ENCODE measurements at places on chromosomes 11 and 22.
A peak's percentile ranks its signal among the peaks of the same experiment; 100 is the strongest.

DNA sequence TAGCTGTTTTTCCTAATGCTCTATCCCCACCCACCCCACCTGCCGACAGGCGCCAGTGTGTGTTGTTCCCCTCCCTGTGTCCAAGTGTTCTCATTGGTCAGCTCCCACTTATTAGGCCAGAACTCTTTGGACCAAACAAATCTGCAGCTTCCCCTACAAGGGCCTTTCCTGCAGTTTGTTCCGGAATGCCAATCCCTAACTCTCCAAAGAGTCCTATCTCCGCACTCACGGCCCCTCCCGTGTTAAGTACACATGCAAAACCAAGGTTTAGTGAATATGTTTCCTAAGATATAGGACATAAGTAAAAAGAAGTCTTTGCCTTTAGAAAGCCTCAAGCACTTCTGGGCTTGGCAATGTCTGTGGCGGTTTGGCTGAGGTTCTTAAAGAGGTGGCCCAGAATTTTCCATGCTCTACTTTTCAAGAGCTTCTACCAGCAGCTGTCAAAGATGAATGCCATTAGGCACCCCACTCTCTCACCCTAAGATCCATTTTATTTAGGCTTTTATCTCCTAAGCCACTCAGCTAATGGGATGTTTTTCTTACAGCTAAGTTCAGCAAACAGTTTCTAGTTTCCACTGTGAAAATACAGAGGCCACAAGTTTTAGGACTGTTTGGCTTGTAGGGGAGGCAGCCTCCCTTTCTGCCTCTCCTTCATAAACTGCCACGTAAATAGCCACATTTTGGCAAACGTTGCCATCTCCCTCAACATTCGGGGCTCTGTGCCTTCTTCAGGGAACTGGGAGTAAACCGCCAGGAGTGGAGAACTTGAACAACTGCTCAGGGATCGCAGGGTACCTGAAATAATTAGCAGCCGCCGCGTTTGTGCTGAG lies 1.6 kb downstream of the CD59 start:
- DNase-seq: peak; percentile 17

GRCh38 chr11:111000400-111001080 lies 245.0 kb upstream of the POU2AF2 start:
- no peak for DNase-seq

GRCh38 chr11:113091481-113091780 lies 130.2 kb downstream of the NCAM1 start:
- DNase-seq: no peak

DNA sequence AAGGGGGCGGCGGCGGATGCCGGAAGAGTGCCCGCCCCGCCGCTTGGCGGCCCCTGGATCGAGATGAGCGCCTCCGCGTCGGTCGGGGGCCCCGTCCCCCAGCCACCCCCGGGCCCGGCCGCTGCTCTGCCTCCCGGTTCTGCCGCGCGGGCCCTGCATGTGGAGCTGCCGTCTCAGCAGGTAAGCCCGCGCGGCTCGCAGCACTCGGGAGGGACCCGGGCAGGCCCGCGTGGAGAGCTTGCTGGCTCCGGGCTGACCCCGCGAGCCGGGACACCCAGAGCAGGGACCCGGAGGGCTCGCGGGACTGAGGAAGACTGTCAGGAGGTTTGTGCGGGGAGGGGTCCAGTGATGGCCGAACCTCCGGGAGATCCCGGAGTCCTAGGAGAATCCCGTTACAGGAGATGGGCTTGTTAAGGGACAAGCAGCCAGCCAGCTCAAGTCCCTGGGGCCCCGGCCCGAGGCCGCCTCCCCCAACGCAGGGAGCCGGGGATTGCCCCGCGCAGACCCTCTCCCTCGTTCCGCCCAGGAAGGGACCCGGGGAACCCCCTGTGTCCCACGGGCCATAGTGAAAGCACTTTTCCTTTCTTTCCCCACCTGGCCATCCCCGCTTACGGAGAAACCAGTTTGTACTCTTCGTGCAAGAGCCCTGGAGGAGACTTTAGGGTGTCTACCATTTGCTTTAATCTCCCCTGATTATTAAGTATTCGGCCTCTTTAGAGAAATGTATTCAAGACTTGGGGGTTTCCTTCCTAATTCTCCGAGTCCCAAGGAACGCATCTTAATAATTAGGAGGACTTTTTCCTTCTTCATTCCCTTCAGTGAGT lies 547 bp downstream of the UVRAG start:
- no peak for DNase-seq

- DNase-seq: no peak
Measured at GRCh38 chr11:122618927-122619326, 36.6 kb upstream of the UBASH3B start.

GRCh38 chr11:112525844-112526590 lies 265.4 kb upstream of the PLET1 start:
- no peak for DNase-seq

DNA sequence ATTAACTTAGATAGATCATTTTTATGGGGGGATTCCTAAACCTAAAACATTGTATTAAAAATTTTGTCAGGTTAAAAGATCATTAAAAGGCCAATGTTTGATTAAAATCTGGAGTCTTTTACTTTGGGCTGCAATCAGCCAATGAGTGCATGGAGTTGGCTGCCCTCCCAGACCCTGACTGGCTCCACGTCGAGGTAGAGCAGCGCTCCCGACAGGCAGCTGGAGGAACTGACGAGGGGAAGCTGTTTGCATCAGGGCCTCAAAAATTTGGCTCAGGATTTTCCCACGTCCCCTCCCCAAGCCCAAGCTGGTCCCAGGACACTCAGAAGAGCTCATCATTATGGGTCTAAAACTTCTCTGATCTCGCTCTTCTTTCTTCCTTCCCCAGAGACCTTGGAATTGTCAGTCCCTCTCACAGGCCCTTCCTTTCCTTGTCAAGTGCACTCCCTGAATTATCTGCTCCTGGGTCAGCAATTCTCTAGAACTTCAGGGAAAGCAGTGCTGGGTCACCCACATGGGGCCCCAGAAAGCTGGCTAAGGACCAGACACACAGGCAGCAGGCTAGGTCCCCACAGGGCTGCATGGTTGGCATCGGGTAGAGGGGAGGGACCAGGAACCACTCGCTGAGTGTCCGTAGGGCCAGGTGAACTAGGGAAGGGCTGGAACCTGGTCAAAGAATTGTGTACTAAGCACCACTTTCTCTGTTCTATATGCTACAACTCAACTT lies 119.6 kb upstream of the IGLL5 start:
- no peak for DNase-seq

DNA sequence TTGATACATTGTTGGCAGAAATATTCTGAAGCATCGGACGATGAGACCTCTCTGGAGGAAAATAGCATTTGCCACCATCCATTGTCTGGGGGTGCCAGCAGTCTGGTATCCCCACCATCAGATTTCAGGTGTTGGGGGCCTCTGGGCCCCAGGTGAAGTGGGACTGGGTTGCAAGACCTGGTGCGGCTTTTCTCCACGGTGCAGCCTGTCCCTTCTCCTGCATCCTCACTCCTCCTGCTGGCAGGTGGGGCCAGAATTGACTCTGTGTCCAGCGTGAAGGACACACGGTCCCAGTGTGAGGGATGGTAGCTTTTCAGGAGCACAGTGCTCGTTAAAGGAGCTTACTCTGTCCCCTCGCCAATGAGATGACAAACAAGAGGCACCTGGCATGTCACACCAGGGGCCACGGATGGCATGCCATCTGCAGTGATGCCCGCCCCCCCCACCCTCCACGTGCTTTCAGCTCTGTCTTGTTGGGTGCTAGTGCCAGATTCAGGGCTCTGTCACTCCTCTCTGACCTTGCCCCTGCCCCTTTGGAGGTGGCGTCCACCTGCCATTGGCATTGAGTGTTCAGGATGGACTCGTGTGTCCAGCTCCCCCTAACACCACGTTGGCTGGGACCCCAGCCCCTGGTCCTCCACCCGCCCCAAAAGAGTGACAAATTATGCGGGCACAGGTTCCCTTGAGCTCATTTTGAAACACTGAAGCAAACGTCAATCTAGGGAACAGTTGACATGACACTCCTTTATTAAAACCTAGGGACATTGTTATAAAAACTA lies 62.4 kb downstream of the PARVG start:
- DNase-seq: no peak

GRCh38 chr22:32246166-32246565 lies 9.0 kb downstream of the SLC5A4 start:
- no peak for DNase-seq

DNA sequence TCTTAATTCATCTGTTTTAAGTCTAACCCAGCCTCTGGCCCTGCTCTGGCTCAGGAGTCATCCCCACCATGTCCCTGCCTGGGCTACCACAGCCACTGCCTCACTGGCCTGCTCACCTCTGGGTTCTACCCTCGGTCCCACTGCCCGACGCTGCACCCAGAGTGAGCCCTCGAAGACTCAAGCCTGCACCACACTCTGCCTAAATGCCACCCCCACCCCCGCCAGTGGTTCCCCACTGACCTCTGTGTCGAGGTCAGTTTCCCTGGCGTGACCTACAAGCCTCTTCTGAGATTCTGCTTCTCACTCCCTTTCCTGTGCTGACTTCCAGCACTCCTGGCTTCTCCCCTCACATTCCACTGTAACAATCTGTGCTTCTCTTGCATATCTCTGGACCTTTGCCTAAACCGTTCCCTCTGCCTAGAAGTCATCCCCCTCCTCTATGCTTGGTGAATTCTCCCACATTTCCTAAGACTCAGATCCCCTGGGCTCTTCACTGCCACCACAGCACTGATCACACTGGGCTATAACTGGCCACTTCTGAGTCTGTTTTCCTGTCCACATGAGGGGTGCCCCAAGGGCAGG lies 12.5 kb upstream of the PDE2A start:
- no peak for DNase-seq

DNA sequence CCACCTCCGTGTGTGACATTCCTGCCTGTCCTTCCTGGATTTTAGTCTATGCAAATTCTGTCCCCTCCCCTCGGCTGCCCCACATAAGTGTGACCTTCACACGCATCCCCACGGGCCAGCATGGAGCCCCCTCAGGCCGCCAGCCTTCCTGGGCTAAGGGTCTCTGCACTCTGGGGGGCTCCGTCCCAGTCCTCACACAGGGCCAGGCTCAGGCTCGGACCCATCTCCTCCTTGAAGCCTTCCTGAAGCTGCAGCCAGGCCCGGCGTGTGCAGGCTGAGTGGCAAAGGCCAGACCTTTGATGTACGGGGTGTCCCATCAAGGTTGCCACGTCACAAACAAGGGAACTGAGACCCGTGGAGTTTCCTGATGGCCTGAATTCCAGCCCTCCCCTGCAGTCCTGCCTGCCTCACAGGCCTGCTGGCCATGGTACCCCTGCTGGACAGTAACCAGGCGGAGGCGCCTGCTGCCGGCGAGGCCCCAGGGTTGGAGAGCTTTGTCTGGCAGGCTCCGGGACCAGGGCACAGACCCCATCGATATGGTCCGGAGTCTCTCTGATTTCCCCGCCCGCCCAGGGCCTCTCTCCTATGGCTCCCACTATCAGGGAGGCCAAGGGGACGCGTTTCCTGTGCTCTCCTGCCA lies 791.7 kb downstream of the BRD1 start:
- no peak for DNase-seq

- no peak for DNase-seq
Measured at GRCh38 chr11:107508201-107508857, 50.7 kb upstream of the CWF19L2 start.

DNA sequence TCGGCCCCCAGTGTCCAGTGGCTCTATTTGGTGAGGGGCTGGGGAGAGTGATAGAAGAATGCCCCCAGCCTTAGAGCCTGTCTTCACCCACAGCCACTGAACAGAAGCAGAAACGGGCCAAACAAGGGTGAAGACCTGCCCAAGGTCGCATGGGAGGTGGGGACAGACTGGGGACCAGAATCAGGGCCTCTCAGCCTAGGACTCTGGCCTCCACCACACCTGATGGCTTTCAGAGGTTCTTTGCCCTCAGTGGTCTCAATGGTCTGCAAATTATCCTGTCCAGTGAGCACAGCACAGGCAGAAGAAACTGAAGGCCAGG lies 4.5 kb upstream of the MYRF start:
- no peak for DNase-seq

- no peak for DNase-seq
Measured at GRCh38 chr11:111457731-111458368, 54.3 kb downstream of the BTG4 start.

- no peak for DNase-seq
Measured at GRCh38 chr11:61495801-61496601, 12.5 kb upstream of the LRRC10B start.

DNA sequence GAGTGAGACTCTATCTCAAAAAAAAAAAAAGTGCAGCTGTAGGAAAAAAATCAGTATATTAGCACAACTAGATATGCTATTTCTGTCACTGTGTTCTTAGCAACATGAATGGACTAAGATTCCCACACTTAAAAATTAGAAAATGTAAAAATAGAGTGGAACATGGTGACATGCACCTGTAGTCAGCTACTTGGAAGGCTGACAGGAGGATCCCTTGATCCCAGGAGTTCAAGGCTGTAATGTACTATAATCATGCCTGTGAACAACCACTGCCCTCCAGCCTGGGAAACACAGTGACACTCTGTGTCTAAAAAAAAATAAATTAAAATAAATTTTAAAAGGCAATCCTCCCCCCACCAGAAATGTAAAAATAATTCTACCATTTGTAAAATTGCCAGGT lies 29.8 kb downstream of the PICALM start:
- DNase-seq: no peak

GRCh38 chr22:27647540-27647939 lies 154.0 kb downstream of the MN1 start:
- DNase-seq: no peak

- no peak for DNase-seq
Measured at GRCh38 chr11:1450949-1451710, 35.4 kb downstream of the MOB2 start.

GRCh38 chr11:102794382-102794781 lies 3.6 kb downstream of the MMP1 start:
- DNase-seq: no peak

DNA sequence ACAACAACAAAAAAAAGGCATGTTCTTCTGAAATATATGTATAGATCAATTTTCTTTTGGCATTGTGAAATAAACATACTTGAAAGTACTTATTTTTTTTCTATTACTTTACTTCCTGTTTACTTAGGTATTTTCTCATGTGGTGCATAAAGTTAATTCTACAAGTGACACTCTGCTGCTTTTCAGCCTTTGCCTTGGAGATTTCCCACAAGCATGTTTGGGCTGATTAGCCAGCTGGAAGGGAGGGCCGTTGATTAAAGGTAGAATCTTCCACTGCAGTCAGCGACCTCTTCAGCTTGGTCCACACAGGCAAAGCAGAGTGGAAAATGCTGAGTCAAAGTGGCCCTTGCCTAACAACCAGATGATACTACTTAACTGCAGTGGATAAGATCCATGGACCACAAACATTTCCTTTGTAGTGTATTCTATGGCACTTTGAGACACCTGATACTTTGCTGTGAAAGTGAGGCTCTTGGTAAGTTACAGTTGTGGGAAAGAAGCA lies 176.0 kb downstream of the ARHGAP42 start:
- DNase-seq: no peak

DNA sequence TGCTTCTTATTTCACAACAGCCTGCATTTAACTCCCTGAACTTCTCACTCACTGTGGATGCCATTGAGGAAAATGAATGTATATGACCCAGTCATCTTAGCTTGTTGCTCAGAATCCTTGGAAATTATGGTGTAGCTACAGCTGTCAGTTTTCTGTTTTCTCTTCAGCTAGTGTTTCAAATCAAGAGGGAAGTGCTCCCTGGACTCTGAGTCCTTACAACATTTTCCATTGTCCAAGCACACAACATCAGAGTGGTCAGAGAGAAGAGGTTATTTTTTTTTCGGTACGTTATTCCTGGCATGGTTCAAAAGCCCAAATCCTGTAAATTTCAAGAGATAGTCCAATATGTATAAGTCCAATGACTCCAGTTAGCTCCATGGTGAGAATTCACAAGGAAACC lies 23.6 kb downstream of the MS4A6A start:
- no peak for DNase-seq

All from NCI-H748 treated with DMSO at 0.1 percent for 48 hours (cell line).